Right ventricle myocardium inferior (tissue), 1 donor: ENCODE measurements at places on chromosomes 13 and 19.

DNA sequence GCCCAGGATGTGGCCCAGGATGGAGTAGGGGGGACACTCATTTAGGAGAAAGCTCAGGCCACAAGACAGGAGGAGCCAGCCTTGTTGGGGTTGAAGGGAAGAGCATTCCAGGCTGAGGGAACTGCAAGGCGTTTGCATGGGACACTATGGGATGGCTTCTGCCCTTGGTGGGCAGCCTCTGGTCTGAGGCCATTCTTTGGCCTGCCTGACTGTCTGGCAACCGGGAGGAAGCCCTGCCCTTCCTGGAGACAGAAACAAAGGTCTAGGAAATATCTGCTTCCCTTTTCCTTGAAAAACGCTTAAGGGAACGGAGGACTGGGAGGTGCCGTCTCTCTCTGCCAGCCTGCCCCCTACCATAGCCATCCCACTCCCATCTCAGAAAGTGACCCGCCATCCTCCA, 2.8 kb upstream of the ICAM1 start:
- DNase-seq: no peak

DNA sequence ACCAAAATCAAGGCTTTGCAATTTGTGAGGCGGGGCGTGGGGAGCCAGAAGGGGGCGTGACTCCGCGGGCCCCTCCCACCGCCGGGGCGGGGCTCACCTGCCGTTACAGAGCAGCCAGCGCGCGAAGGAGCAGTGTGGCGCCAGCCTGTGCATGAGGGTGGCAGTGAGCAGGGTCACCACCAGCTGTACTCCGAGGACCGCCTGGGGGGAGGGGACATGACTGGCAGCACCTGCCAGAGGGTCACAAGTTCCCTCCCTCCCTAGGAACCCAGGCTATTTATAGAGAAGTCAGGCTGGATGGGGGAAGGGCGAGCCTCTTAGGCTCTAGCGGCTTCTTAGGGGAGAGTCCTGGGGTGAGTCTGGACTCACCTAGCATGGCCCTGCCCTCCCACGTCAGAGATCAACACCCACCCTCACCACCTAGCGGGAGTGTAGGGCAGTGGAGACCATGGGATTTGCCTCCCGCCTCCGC, 3.6 kb downstream of the TMEM161A start:
- peak; percentile 89 for DNase-seq

GRCh38 chr13:42017264-42017663, 31.2 kb upstream of the DGKH start:
- DNase-seq: no peak

DNA sequence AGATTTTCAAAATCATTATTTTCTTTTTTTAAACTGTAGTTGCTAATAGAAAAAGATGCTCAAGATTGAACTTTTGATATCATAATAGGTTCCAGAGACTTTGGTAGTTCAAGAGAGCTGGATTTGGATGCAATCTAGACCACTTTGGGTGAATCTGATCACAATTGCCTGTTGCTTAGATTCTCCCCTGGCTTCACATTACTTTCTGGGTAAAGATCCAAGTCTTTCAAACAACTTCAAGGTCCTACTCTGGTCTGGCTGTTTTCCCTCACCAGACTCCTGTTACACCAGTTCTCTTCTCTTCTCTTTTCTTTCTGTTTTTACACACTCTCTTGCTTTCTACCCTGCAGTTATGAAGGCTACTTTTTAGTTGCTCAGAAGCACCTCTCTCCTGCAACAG, 7.4 kb upstream of the SPRY2 start:
- no peak for DNase-seq

DNA sequence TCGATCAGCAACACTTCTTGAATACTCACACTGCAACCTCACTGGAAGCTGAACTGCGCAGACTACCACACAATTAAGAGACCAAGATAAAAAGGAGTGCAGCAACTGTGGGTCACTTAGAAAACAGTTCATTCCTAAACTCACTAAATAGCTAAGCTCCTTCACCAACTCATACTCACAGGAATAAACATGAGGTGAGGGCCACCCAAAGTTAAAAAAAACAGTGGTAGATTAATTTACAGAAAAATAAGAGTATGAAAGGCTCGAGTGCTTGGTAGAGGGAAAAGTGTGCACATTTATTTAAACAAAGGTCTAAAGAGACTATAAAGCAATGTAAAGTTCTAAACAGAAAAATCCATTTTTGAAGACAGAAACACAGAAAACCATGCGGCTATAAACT, 7.6 kb downstream of the ANKRD10 start:
- no peak for DNase-seq
